ENCODE measurements at places on chromosomes 11 and 22.
A peak's percentile ranks its signal among the peaks of the same experiment; 100 is the strongest.

DNA sequence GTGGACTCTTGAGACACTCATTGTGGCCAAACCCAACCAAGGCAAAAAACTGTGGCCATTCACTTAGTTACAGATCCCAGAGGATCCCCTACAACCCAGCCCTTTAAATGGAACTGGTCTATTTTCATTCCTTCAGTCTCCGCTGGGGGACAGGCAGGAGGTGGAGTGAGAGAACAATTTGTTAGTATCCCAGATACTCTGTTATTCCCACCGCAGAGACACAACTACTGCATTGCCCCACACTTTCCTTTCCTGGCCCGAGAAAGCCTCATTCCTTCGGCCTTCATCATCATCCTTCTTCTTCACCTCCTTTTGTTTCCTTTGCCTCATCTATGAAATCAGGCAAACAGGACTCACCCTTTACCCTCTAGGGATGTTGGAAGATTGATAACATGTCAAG, 191.1 kb downstream of the NTM start:
- DNase-seq = peak; percentile 67

- no peak for DNase-seq
Measured at GRCh38 chr11:5238486-5238885, 4.2 kb upstream of the HBD start.

DNA sequence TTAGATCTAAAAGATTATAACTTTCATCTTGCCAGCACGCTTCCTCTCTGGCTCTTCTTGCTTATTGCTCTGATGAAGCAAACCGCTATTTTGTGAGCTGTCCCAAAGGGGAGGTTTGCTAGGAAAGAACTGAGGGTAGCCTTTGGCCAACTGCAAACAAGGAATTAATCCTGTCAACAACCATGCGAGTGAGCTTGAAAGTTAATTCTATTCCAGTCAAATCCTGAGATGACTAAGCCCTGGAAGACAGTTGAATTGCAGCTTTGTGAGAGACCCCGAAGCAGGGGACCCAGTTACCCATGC, 10.3 kb upstream of the RNF141 start:
- no peak for DNase-seq

DNA sequence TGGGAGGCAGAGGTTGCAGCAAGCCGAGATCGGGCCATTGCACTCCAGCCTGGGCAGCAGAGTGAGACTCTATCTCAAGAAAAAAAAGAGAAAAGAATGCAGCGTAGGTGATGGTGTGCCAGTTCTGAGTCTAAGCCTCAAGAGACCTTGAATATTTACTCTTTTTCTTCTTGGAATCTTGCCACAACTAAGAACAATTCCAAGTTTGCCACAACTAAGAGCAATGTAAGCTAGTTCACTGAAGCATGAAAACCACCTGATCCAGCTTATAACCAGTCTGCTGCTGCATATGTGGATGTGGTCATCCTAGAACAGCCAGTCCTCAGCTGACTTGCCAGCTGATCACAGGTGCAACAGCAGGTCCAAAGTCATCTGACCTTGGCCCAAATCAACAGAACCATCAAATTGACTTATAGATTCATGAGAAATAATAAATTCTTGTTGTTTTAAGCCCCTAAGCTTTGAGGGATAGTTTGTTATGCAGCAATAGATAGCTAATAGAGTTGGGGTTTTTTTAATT, 25.4 kb upstream of the SEZ6L start:
- DNase-seq = no peak

GRCh38 chr11:48116437-48117228, 100.0 kb upstream of the OR4B1 start:
- no peak for DNase-seq

DNA sequence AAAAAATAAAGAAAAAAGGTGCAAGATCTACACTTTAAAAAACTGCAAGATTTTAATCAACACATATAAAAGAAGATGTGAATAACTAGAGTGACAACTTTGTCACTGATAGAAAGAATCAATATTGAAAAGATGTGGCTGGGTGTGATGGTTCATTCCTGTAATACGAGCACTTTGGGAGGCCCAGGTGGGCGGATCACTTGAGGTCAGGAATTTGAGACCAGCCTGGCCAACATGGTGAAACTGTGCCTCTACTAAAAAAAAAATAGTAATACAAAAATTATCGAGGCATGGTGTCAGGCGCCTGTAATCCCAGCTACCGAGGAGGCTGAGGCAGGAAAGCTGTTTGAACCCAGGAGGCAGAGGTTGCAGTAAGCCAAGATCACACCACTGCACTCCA, 21.0 kb upstream of the FBLN1 start:
- DNase-seq = no peak

DNA sequence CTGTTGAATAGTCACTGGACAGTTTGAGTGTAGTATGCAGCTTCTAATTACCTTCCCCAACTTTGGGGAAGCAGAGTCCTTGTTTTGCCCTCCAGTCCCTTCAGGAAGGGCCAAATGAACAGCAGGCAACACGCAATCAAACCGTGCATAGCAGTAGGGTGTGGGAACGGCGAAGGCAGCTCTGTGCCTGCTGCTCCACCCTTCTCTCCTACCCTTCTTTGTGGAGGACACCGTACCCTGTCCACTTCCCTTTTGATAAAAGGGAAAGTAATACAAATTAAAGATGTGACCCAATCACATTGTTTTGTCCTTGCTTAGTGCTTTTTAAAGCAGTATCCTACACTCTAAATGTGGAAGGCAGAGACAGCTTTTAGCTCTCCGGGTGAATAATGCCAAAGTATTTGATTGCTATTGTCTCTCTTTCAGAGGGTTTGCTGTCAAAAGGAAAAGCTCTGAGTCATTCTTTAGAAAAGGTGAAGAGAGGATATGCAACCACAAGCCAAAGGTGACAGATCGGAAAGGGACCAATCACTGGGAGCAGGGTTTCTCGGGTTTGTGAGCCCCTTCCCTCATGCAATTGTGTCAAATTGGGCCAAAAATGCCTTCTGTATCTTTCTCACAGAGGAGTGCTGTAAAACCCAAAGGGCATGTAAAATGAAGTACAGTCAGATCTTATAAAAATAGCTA, 407.3 kb upstream of the CCDC90B start:
- no peak for DNase-seq

GRCh38 chr22:26170795-26171580, 1.7 kb downstream of the SEZ6L start:
- DNase-seq = peak; percentile 76

- no peak for DNase-seq
Measured at GRCh38 chr11:110991661-110992355, 253.7 kb upstream of the POU2AF2 start.

- DNase-seq = peak; percentile 89
Measured at GRCh38 chr11:122661182-122661945, 5.8 kb downstream of the UBASH3B start.

DNA sequence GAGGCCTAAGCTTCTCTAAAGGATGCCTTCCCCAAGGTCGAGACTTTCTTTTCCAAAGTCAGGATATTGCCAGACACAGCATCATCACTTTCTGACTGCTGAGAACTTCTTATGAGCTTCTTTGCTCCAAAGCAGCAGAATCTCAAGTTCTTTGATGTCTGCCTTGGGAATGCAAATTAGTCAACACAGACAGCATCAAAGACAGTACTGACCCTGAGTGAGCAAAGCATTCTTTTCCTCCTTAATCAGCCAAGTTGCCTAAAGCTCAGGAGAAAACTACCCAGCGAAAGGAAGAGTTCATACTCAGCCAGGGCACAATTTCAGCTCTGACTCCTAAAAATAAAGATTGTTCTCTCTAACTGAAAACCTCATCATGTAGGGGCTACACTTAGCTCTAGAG, 98.0 kb downstream of the SLC36A4 start:
- DNase-seq = peak; percentile 68

GRCh38 chr11:119605137-119605665, 123.8 kb downstream of the NECTIN1 start:
- DNase-seq = no peak

- DNase-seq = peak; percentile 69
Measured at GRCh38 chr11:9001736-9002135, 2.1 kb downstream of the NRIP3 start.

DNA sequence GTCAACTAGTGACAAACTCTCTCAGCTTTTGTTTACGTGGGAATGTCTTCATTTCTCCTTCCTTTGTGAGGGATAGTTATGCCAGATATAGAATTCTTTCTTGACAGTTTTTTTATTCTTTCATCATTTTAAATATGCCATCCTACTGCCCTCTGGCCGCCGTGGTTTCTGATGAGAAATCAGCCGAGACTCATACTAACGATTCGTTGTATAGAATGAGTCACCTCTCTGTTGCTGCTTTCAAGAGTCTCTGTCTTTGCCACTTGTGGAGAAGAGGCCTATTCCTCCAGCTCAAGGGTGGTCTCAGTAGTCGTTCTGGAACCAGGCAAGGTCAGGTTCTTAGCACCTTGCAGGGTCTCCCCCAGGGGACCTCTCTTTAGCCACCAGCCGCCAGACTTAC, 8.0 kb downstream of the MYO7A start:
- DNase-seq = no peak

- no peak for DNase-seq
Measured at GRCh38 chr11:103031834-103032233, 60.1 kb downstream of the DCUN1D5 start.

- peak; percentile 41 for DNase-seq
Measured at GRCh38 chr11:8277691-8278090, 14.0 kb upstream of the LMO1 start.

All from islet precursor cell (in vitro differentiated cells).